ENCODE measurements at places on chromosomes 2 and 18.

DNA sequence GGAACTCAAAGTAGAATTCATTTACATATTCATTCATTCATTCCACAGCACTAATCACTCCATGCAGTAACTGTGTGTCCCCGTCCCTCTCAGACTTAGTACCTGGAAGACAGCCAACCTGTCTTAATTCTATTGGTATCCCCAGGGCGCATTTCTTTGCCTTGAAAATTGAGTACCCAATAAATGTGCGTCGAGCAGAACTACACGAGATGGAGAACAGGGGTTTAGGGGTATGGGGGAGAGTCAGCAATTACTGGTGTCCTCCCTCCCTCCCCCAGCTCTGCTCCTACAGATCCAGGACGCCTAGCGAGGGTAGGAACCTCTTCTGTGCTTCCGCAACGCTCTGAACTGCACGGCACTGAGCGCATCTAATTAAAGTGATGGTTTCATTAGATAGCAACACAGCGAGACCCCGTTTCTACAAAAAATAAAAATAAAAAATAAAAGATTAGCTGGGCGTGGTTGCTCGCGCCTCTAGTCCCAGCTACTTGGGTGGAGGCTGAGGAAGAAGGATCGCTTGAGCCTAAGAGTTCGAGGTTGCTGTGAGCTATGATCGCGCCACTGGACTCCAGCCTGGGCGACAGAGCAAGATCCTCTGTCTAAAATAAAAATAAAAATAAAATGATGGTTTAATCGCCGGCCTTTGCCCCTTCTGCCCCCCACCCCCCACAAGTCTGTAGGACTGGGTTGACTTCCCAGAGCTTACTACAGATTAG lies 614 bp upstream of the FKBP1B start:
- DNase-seq = no peak

- no peak for DNase-seq
Observed at GRCh38 chr2:127672341-127673224, 2.7 kb downstream of the LIMS2 start.

DNA sequence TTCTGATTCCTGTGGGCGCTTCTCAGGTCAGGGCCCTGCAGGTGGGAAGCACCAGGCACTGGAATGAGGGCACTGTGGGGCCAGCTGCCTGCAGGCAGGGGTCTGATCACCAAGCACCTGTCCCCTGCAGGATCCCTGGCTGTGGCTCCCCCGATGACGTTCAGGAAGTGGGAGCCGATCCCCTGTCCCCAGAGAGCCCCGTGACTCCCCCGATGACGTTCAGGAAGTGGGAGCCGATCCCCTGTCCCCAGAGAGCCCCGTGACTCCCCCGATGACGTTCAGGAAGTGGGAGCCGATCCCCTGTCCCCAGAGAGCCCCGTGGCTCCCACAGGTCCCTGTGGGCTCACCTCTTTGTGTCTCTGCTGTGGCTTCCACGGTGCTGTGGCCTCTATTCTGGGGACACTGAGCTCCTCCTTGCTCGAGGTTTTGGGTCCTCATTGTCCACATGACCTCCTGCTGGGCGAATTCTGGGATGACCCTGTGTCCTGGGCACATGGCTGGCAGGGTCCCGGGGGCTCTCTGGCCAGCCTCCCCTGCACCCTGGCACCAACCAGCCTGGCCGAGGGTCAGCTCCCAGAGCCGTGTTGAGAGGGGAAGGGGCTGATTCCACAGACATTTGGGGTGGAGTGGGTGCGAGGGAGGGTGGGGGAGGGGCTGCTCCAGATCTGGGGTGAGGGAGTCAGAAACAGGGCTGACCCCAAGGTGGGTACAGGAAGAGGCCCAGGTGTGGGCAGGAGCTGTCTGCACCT lies 4.8 kb downstream of the NEU4 start:
- DNase-seq = no peak

DNA sequence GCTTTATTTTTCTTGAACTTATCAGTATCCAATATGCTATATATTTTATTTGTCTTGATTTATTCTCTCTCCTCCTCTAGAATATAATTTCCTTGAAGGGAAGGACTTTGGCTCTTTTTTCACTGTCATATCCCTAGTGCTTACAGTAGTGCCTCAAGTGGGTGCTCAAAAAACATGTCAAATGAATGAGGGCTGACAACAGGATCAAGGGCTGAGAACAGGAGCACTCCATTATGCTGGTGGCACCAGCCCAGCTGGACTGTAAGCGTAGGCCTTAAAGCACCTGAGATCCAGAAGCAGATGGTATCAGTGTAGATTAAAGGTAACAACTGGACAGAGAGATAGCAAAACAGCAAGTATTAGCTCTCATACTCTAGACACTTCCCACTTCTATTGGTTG lies 46.3 kb downstream of the PMS1 start:
- no peak for DNase-seq

- no peak for DNase-seq
Observed at GRCh38 chr18:75213611-75214331, 3.2 kb downstream of the TSHZ1 start.

DNA sequence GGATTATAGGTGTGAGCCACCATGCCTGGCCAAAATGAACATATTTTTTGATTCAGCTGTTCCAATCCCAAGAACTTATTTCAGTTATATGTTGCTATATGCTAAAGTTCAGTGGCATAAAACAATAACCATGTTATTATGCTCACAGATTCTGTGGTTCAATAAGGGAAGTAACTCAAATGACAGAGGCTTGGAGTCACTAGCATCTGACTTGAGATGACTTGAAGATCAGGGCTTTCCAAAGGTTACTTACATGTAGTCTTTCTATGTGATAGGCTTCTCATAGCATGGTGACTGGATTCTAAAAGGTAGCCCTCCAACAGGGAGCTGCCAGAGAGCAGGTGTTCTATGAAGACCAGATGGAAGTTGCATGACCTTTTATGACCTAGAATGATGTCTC lies 17.2 kb downstream of the CLK1 start:
- DNase-seq = no peak

GRCh38 chr2:3642521-3643215 lies 15.3 kb upstream of the ALLC start:
- no peak for DNase-seq

- DNase-seq = no peak
Observed at GRCh38 chr2:238571661-238572372, 145.1 kb downstream of the ASB1 start.

DNA sequence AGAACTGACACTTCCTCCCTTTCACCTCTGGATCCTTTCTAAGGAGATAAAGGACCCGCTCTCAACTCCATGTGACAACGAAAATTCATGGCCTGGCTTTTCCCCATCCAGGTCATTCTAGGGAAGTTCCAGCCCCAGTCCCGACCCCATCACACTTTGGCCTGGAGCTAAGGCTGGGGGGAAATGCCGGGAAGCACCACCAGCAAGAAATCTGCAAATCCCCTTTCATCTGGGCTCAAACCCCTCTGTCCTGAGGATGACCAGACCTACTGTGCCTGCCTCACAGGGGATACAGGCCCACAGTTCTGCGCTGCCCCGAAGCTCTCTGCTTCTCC lies 1.3 kb downstream of the SIX2 start:
- DNase-seq = no peak

GRCh38 chr2:218019411-218020060 lies 16.7 kb upstream of the TNS1 start:
- no peak for DNase-seq

- DNase-seq = no peak
Observed at GRCh38 chr2:100359576-100359975, 37.3 kb upstream of the LONRF2 start.

DNA sequence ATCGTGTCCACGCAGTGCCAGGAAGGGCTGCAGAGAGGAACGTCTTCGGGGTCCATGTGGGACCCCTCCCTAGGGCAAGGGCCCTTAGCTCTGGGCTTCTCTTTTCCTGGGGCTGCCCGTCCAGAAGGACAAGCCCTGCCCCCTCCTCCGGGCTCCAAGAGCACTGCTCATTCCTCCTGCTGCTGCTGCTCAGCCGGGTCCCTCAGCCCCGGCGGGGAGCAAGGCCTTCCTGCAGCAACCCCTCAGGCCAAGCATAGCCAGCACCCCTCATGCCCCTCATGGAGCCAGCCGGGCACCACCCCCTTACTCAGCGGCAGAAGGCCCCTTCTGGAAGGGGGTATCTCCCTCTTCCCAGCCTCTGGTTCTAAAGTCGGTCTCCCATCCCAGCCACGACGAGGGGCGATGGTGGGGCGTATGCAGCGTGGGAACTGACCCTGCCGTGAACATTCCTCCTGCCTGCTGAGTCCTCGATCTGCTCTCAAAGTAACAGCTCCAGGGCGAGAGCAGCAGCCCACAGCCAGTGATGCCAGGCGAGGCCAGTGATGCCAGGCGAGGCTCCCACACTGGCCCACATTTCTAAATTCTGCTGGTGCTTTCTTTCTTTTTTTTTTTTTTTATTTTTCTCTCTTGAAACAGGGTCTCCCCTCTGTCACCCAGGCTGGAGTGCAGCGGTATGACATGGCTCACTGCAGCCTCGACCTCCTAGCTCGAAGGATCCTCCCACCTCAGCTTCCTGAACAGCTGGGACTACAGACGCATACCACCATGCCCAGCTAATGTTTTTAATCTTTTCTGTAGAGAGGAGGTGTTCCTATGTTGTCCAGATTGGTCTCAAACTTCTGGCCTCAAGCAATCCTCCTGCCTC lies 99.7 kb downstream of the HDAC4 start:
- no peak for DNase-seq

GRCh38 chr2:187155476-187155875 lies 292.6 kb downstream of the CALCRL start:
- DNase-seq = no peak

GRCh38 chr2:11478899-11479605 lies 13.1 kb upstream of the E2F6 start:
- no peak for DNase-seq

- no peak for DNase-seq
Observed at GRCh38 chr2:240203788-240204270, 63.4 kb upstream of the OTOS start.

DNA sequence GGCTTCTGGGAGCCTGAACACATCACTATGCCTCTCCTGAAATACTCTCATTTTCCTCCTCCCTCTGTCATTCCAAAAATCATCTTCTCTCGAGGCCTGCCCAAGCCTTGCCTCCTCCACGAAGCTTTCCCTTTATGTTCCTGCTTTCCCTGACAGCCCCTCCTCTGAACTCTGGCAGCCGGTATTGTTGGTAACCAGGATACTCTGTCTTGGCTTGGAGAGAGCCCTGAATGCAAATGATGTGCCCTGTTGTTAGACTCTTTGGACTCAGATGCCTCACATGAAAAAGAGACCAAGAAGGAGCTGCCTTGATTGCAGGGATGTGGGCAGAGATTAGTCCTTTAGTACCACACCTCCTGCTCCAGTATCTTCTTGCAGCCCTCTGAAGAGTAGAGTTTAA lies 138.5 kb upstream of the DLX2 start:
- no peak for DNase-seq

GRCh38 chr18:54222922-54223567 lies 1.4 kb downstream of the MBD2 start:
- no peak for DNase-seq

DNA sequence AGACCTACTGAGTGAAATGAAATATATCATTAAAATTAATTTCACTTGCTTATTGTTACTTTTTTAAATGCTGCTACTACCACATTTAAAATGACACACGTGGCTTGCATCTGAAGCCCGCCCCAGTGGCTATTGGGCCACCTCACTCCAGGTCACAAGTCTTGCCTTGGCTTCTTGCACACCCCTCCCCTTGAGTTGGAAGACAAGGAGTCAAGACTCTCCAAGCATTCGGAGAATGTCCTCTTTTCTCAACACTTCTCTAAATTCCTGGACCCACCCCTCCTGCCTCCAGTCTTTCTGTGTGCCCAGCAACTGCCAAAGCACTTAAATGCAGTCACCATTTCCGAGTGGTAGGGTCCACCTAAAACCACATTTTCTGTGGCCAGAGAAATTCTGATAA lies 73.4 kb downstream of the ZBTB7C start:
- no peak for DNase-seq

DNA sequence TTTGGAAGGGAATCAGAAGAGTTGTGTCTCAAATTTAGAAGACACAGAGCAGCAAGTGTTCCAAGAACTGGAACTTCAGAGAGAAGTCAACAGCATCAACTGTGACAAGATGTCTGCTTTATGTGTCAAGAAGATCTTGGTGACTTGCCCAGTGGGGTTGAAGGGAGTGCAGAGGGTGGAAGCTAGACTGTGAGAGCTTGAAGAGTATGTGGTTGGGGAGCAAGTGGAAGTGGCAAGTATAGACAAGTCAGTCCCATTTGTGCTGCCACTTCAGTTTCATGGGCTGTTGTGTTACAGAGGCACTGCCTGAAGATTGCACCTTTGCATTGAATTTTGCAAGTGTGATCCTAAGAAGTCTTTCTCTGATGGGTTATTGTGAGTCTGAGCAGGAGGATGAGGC lies 68.7 kb upstream of the MC2R start:
- DNase-seq = no peak

GRCh38 chr2:217801711-217802110 lies 201.1 kb downstream of the TNS1 start:
- DNase-seq = no peak

- DNase-seq = no peak
Observed at GRCh38 chr2:239019183-239019581, 171.3 kb downstream of the TWIST2 start.

DNA sequence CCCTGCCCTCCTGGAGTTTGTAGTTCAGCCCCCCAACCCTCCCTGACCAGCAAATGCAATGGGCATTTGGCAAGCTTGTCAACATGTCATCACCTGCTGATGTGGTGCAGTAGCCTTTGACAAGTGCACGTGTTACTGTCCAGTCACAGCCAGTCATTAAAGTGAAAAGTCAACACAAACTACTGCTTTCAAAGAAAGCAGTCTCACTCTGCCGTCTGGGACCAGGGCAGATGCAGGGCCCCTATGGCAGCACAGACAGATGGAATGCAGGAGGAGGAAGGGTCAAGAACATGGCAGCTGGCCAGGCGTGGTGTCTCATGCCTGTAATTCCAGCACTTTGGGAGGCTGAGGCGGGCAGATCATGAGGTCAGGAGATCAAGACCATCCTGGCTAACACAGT lies 222.4 kb upstream of the OSR1 start:
- no peak for DNase-seq

GRCh38 chr18:44588508-44588907 lies 92.2 kb upstream of the SETBP1 start:
- no peak for DNase-seq

DNA sequence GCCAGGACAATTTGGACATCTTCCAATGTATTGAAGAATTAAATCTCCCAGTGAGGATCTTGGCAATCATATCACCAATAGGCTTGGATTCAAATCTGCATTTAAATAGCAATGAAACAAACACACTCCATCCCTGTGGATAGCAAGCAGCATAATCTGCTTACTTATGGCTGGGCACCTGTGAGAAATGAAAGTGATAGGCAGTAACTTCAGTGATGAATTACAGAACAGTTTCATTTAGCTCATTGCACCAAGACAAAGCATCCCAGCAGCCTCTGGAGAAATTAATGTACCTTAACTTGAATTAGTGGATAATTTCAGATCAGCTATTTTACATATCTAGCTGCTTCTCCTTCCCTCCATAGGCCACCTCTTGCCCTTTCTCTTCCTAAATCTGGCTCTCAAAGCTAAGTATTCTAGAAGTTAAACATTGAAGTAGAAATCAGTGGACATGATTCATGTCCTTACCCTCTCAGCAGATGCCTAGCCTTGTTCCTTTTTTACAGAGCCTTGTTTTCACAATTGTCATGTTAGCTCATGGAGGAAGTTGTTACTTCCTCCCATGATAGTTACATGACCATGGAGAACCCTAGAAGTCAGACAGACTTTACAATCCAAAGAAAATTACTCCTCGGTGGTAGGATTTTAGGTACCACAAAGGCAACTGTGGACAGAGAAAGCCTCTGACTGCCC lies 88.5 kb upstream of the TACR1 start:
- no peak for DNase-seq

All from nephron progenitor cell (in vitro differentiated cells).